ENCODE measurements at places on chromosomes 2 and 18. TPM values are rescaled to one million over a fixed set of nuclear protein-coding genes. Genes with fewer than 3 reads are reported as not detected.

Gene RHBDD1
- 22.8 TPM for total RNA-seq

Gene DPP4
- 251 TPM for total RNA-seq

Gene ABCB11
- total RNA-seq: not detected

Gene AMER3
- total RNA-seq: not detected

Gene HOXD9
- total RNA-seq: 0.28 TPM

Gene CRYGC
- total RNA-seq: not detected

Gene ABCG5
- total RNA-seq: not detected

Gene ASAP2
- 15.1 TPM for total RNA-seq

Gene GPR17
- not detected for total RNA-seq

Gene FAHD2B
- 7.5 TPM for total RNA-seq

Gene CDKL4
- total RNA-seq: 3.4 TPM

Gene DSG2
- total RNA-seq: 2.3 TPM

Gene SOWAHC
- 6.5 TPM for total RNA-seq

Gene GPAT2
- 2.3 TPM for total RNA-seq

Gene RAPGEF4
- 1.9 TPM for total RNA-seq

Gene KCNS3
- total RNA-seq: 0.43 TPM

Gene GLI2
- 11.3 TPM for total RNA-seq

Gene LOXL3
- 57.5 TPM for total RNA-seq

Gene PRKAG3
- not detected for total RNA-seq

Gene KLHL14
- not detected for total RNA-seq

Gene GATA6
- total RNA-seq: 28.6 TPM

Gene CCDC141
- total RNA-seq: under 0.01 TPM

Gene PER2
- total RNA-seq: 2.8 TPM

Gene ST8SIA3
- not detected for total RNA-seq

Gene FARSB
- 8.7 TPM for total RNA-seq

Gene CHRNG
- not detected for total RNA-seq

Gene GPR155
- 4.8 TPM for total RNA-seq

Gene CKAP2L
- total RNA-seq: 0.74 TPM

Gene MYO7B
- total RNA-seq: not detected

Gene C2orf81
- total RNA-seq: 0.57 TPM

Gene CNTNAP5
- total RNA-seq: not detected

Data from smooth muscle cell of bladder (primary cell).